ENCODE measurements at places on chromosomes 16 and 17. TPM values are rescaled to one million over a fixed set of nuclear protein-coding genes. Genes with fewer than 3 reads are reported as not detected.

GNG13 gene
- not detected for polyA plus RNA-seq

TMEM100 gene
- polyA plus RNA-seq = 8.3 TPM

NPIPB13 gene
- 2.0 TPM for polyA plus RNA-seq

SLC12A3 gene
- not detected for polyA plus RNA-seq

AATK gene
- 1.5 TPM for polyA plus RNA-seq

KRTAP9-4 gene
- polyA plus RNA-seq = not detected

FOXN1 gene
- polyA plus RNA-seq = not detected

NAGLU gene
- 18.3 TPM for polyA plus RNA-seq

DDX28 gene
- polyA plus RNA-seq = 5.3 TPM

HIGD1B gene
- polyA plus RNA-seq = 61.9 TPM

DNA sequence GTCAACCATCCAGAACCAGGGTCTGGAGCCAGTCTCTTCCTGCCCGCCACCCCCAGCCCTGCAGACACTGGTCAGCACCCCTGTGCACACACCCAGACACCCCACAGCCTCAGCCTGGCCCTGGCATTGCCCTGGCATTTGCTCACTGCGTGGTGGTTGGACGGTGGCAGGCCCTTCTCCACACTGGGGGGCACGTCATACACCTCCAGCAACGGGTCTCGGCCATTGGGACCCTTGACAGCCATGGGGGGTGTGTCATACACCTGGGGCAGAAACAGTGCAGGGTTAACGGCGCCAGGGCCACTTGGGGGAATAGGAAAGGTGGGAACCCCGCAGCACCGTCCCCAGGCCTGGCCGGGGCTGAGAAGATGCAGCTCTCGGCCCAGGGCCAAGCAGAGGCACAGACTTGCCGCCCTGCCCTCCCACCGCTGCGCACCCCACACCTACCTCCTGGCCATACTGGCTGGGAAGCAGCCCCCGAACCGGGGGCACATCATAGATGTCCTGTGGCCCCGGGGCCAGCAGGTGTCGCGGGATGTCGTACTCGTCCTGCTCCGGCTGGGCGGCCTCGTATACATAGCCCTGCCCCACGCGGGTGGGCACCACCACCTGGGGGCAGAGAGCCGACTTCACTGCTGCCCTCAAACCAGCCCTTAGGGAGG, 14.6 kb downstream of the BCAR1 start:
- no peak overlapping the region for H3K4me3 ChIP-seq
- H3K4me1 ChIP-seq = peaks cover 54% of the 10 kb centered on the region
- H3K27ac ChIP-seq = no peak overlapping the region
- H3K27me3 ChIP-seq = no peaks in the 10 kb centered on the region
- DNase-seq = no peak

DNA sequence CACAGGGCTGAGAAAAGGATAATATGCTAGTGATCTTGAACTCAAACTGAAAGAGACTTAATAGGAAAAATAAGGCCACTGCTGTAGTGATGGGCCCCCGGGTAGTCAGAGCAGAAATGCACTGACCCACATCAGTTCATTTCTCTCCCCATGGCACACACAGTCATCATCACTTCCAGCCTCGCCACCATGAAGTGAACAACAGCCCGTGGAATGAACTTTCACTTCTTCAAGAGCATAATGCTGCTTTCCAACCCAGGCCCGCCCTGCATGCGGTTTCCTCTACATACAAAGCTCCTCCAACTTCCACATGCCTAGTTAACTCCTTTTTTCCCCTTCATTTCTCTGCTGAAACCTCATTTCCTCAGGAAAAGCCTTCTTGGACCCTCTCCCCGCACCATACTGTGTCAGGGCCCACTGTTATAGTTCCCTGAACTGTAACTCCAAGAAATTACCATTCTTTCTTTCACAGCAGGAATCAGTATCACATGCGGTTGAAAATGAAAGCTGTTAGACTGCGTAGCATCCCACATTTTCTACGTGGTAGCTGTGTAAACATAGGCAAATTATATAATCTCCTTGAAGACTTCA, 65.8 kb upstream of the SMIM36 start:
- no peaks in the 10 kb centered on the region for H3K36me3 ChIP-seq
- no peaks in the 10 kb centered on the region for H3K27me3 ChIP-seq
- peak overlapping the region; percentile 75 for H3K27ac ChIP-seq
- H3K4me1 ChIP-seq = peaks cover 6% of the 10 kb centered on the region

DNA sequence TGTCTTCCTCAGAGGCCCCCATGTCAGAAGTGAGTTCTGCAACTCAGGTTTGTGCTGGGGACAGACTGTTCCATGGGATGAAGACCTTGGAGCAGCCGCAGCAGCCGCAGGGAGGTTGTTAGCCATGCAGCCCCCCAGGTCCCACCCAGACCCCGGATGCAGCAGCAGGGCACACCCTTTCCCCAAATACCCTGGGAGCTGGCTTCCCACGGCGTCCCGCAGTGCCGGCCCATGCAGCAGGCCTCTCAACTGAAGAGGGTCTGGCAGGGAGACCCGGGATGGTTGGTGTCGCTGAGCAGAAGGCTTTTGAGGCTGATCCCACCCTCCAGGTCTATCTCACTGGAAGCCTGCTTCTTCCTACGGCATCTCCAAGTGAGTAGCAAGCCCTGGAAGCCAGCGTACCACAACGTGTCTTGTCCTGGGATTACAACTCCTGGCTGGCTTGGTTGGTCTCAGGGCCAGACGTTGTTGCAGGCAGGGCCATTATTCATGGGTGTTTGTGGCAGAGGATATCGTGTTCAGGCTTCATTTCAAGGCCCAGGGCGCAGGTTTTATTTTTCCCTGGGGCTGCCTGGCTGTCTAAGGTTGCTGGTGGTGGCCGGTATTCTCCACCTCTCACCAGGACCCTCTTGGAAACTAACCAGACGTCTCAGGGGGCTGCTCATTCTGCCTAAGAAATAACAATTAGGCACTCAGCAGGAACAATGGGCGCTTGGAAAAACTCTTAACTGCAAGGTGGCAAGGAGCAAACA, 223.2 kb downstream of the C16orf95 start:
- no peak overlapping the region for H3K4me3 ChIP-seq
- peaks cover 45% of the 10 kb centered on the region for H3K27me3 ChIP-seq
- no peak overlapping the region for H3K27ac ChIP-seq

DNA sequence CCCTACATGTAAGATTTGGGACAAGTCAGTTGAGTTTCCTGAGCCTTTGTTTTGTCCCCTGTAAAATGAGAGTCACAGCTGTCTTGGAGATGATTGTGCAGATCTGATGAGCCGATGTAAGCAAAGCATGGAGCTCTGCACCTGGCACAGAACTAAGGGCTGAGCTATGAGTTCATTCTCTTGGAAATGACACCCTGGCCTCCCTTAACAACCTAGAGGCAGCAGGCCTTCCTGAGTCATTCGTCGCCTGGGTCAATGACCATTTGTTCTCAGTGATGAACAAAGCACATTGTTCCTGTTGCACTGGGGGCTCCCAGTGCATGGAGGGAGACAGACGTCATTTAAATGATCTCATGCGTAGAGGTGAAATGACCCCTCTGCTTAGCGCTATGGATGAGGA, 62.8 kb upstream of the GCSH start:
- H3K4me3 ChIP-seq = no peak overlapping the region
- H3K4me1 ChIP-seq = no peaks in the 10 kb centered on the region
- DNase-seq = no peak
- no peaks in the 10 kb centered on the region for H3K27me3 ChIP-seq

GRCh38 chr17:57499648-57500049, 243.3 kb downstream of the MSI2 start:
- peaks cover 13% of the 10 kb centered on the region for H3K4me1 ChIP-seq
- H3K36me3 ChIP-seq = no peaks in the 10 kb centered on the region
- no peaks in the 10 kb centered on the region for H3K27me3 ChIP-seq
- no peak for DNase-seq
- H3K4me3 ChIP-seq = no peak overlapping the region
- no peak overlapping the region for H3K27ac ChIP-seq

DNA sequence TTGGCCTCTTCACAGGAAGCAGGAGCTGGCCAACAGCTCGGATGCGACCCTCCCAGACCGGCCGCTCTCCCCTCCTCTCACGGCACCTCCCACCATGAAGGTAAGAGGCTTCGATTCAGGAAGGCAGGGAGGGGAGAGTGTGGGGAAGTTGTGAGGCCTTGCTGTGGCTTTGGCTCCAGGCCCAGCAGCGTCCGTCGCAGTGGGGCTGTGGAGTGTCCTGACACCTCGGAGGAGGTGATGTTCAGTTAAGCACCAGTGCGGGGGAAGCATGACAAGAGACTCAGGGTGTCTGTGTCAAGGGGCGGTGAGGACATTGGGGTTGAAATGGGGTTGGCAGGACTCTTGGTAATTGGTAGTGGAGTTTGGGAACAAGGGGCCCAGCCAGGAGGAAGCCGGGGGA, 109.0 kb downstream of the RAP1GAP2 start:
- peak; percentile 76 for DNase-seq
- peak overlapping the region; percentile 57 for H3K27ac ChIP-seq
- H3K36me3 ChIP-seq = no peaks in the 10 kb centered on the region

DNA sequence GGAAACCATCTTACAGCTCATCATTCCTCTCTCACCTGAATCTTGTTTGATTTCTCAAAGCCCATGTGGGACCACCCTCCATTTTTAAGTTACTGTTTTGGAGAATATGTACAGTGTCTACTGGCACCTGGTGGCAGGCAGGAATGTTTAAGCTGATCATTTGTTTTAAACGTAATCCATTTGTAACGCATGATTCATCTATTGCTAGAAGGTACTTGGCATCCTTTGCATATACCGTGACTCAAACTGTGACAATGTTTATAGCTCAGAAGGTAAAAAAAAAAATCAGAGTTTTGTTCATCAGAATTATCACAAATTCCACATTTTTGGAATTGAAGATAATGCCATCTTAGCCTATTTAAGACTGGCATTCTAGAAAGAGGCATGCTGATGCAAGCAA, 1007.5 kb upstream of the EEF2KMT start:
- no peak overlapping the region for H3K4me3 ChIP-seq
- H3K4me1 ChIP-seq = no peaks in the 10 kb centered on the region
- H3K36me3 ChIP-seq = no peaks in the 10 kb centered on the region
- no peak for DNase-seq
- H3K27me3 ChIP-seq = no peaks in the 10 kb centered on the region

- peak overlapping the region; percentile 88 for H3K4me3 ChIP-seq
- H3K27me3 ChIP-seq = no peaks in the 10 kb centered on the region
- H3K27ac ChIP-seq = peak overlapping the region; percentile 91
- peaks cover 6% of the 10 kb centered on the region for H3K36me3 ChIP-seq
Observed at GRCh38 chr17:4806456-4806776, 536 bp upstream of the PLD2 start.

- no peak overlapping the region for H3K4me3 ChIP-seq
- H3K27ac ChIP-seq = no peak overlapping the region
- H3K36me3 ChIP-seq = no peaks in the 10 kb centered on the region
- no peaks in the 10 kb centered on the region for H3K4me1 ChIP-seq
- no peaks in the 10 kb centered on the region for H3K27me3 ChIP-seq
Observed at GRCh38 chr16:83681381-83681956, 126.3 kb upstream of the HSBP1 start.

GRCh38 chr17:76789235-76789788, 51.4 kb downstream of the MFSD11 start:
- H3K27ac ChIP-seq = no peak overlapping the region

DNA sequence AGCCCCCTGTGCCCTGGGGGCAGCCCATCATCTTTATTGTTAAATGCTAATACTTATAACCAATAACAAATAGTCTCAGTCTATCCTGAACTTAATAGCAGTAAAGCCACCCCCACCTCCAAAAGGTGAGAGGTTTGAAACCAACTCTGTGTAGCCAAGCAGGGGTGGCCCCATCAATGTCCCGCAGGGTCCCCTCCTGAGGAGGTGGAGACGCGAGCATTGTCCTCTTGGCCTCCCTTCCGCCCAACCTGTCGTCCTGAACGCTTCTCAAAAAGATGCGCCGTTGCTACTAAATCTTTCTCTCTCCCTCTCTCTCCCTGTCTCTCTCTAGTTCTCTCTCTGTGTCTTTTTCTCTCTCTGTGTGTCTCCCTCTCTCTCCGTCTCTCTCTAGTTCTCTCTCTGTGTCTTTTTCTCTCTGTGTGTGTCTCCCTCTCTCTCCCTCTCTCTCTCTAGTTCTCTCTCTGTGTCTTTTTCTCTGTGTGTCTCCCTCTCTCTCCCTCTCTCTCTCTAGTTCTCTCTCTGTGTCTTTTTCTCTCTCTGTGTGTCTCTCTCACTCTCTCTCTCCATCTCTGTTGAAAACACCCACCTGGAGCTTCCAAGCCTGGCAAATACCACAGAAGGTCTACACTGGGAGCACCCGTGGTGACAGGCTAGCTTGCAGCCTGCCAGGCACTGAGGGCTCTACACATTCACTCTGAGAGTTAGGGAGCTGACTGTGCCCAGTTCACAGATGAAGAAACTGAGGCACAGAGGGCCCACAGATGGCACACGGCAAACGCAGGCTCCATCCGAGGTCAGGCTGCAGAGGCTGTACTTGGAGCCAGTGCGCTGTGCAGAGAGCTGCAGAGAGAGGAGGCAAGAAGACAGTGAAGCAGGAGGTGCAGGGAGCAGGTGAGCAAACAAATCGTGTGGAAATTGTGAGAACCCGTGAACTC, 185.9 kb downstream of the C16orf95 start:
- no peak for DNase-seq
- H3K4me3 ChIP-seq = no peak overlapping the region
- no peak overlapping the region for H3K27ac ChIP-seq

GRCh38 chr17:4189280-4189679, 46.3 kb downstream of the CYB5D2 start:
- no peaks in the 10 kb centered on the region for H3K4me1 ChIP-seq
- no peak overlapping the region for H3K4me3 ChIP-seq
- H3K36me3 ChIP-seq = peaks cover 89% of the 10 kb centered on the region
- no peaks in the 10 kb centered on the region for H3K27me3 ChIP-seq
- DNase-seq = no peak

DNA sequence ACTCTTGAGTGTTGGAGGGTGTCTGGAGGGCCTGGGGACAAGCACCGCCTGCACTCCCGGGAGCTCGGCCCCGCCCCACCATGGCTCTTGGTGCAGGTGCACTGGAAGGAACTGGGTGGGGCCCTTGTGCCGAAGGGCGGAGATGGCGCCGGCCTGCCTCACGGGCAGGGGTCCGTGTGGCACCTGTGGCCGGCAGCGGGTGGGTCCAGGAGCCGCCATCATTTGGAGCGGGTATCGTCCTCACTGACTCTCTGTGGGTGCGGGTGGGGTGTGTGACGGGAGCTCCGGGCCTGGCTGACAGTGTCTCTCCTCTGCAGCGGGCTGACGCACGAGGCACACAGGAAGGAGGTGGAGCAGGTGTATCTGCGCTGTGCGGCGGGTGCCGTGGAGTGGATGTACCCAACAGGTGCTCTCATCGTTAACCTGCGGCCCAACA, 5.2 kb downstream of the METRNL start:
- H3K27ac ChIP-seq = no peak overlapping the region
- DNase-seq = no peak
- no peaks in the 10 kb centered on the region for H3K36me3 ChIP-seq

- no peaks in the 10 kb centered on the region for H3K36me3 ChIP-seq
- no peak overlapping the region for H3K4me3 ChIP-seq
- H3K27me3 ChIP-seq = no peaks in the 10 kb centered on the region
- H3K27ac ChIP-seq = no peak overlapping the region
- no peak for DNase-seq
Observed at GRCh38 chr16:17331071-17331607, 139.6 kb downstream of the XYLT1 start.

- H3K27me3 ChIP-seq = no peaks in the 10 kb centered on the region
- H3K4me3 ChIP-seq = no peak overlapping the region
- no peak for DNase-seq
- H3K4me1 ChIP-seq = peaks cover 22% of the 10 kb centered on the region
Observed at GRCh38 chr17:69853541-69854224, 221.3 kb upstream of the KCNJ16 start.
